ENCODE measurements at places on chromosomes 3 and 15.

DNA sequence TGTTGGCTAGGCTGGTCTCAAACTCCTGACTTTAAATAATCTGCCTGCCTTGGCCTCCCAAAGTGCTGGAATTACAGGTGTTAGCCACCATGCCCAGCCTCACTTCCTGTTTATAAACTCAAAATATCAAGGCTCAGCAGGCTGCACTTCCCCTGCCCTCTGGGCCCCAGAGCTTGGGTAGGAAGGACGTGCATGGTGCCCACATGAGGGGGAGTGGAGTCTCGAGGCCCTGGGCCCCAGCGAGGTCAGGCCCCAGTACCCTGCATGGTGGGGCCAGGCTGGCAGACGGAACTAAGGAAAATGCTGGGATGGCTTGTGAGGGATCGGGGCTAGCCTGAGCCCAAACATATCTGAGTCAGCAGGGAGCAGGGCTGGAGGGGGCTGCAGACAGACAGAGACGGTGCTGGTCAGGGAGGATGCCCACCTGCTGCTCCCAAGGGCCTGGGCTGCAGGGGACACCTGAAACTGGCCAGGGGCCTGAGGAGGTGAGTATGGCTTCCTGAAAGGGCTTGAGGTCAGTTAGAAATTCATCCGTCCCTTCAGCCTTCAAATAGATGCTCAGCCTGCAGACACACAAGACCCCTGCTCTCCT, 5.1 kb downstream of the SPTBN5 start:
- no peak for DNase-seq

DNA sequence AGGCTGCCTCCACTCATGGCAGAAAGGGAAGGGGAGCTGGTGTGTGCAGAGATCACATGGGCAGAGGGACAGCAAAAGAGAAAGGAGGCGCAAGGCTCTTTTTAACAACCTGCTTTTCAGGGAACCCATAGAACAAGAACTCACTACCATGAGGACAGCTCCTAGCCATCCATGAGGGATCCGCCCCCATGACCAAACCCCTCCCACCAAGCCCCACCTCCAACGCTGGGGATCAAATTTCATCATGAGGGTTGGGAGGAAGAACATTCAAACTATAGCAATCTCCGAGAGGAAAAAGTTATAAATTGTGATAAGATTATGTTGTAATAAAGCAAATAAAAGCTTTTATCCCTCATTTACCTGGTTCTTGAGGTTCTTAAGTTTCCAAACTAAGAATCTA, 84.7 kb upstream of the LMCD1 start:
- no peak for DNase-seq

DNA sequence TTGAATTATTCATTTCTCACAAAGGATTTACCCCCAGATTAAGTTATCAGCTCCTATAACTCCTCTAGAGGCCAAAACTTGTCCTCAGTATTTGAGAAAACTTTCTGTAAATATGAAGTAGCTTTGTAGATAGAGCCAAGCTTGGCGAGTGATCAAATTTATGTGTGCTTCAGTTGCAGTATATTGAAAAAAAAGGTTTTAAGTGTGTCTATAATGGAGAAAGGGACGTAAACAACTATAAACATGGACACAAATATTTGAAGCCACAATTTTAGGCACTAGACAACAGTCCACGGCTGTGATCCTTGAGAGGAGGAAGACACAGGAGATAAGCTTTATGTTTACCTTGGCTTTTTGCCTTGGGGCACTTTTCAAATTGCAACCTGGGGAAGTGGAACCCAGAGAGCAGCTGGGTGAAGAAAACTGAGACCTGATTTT, 118.7 kb downstream of the THRB start:
- no peak for DNase-seq

DNA sequence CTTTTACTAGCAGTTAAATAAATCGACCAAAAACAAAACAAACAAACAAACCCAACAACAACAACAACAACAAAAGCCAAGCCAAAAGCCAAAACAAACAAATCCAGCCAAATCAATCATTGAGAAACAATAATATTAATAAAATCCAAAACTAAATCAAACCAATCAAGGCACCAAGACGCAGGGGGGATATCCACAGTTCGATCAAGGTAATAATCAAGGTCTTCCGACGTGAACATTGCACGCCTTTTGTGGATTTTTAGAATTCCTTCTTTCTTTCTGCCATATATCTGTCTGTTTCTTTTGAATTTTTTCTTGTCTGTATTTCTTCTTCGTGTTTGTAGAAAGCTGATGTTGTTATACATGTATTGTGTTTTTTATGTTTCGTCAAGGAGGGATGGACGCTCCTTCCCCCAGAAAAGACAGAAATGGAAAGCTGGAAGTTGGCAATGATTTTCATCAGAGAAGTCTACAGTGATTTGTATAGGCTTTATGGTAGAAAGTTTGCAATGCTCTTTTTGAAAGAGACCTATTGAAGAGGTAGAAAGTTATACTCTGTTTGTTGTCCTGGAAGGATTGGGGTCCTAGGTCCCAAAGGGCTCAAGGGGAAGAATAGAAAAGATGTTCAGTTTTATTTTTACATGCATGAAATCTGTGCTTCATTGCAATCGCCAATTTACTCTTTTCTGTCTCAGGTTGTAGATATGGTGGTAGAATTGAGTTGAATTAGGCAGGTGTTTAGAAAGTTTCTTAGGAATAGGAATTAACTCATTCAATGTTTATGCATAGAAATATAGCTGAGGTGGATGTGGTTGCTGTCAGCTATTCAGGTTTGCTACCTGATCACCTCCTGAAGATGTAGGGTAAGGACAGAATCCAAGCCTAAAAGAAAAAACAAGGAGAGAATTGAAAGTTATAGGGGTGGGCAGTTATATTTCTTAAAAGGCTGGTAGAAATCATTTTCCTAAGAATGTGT, 1.2 kb downstream of the ARPP21 start:
- DNase-seq: no peak

DNA sequence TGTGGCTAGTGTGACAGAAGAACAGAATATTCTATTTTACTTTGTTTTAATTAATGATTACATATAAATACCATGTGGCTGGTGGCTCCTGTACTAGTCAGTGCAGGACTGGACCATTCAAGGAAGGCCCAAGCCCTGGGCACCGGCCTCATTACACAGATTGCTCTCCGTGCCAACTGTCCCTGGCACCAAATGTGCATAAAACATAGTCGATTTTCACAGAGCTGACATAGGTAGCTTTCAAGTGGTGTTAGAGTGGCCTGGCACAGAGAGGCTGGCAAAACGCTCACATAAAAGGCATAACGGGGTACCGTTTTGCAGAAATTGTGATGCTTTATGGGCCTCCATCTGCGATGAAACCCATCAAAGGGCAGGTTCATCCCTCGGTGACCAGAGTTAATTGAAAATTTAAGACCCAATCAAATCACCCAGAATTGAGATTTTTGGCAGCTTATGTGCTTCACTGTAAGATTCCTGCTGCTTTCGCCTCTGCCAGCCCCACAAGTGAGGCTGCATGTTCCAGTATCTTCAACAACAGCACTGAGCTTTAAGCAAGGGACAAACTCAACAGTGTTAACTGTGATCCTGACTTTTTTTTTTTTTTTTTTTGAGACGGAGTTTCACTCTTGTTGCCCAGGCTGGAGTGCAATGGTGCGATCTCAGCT, 25.9 kb downstream of the RFTN1 start:
- DNase-seq: no peak

DNA sequence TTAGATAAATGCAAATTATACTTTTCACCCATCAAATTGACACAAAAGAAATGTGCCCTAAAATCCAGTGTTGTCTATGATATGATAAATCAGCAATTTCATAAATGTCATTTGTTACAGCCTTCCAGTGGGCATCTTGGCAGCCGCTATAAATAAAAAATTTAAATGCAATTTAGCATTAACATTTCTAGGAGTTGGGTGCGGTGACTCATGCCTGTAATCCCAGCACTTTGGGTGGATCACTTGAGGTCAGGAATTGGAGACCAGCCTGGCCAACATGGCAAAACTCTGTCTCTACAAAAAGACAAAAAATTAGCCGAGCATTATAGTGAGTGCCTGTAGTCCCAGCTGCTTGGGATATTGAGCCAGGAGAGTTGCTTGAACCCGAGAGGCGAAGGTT, 65.9 kb upstream of the POMGNT2 start:
- no peak for DNase-seq

DNA sequence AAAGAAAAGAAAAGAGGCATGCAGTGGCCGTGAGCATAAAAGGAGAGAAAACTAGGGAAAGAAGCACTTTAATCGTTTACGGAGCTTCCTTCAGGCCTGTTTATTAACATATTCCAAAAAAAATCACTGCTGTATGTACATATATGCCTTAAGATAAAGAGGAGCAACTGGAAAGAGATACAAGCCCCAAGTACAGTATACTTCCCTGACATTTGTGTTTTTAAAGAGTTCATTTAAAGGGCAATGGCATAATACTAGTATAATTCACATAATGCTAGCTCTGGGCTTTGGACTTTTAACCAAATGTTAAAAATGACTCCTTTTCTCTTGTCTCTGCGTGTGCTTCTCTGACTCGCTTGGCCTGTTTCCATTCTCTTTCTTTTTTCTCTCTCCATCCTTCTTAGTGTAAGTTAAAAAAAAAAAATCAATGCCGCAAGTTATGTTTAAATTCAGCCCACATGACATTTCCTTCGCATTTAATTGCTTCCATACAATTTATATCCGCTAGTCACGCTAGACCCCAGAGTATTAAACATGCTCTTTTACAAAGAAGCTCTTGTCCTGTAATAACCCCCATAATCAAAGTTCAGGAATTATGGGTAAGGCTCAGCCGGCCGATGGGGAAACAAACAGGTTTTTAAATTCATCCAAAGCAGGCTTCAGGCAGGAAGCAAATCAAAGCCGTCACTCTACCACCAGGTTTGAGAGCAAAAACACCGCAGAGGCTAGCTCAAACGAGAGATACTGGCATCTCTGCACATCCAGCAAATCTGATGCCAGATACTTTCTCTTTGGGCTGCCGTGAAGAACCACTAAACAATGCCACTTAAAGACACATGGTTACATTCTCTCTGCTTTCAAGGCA, 19.4 kb downstream of the WWTR1 start:
- DNase-seq: no peak

DNA sequence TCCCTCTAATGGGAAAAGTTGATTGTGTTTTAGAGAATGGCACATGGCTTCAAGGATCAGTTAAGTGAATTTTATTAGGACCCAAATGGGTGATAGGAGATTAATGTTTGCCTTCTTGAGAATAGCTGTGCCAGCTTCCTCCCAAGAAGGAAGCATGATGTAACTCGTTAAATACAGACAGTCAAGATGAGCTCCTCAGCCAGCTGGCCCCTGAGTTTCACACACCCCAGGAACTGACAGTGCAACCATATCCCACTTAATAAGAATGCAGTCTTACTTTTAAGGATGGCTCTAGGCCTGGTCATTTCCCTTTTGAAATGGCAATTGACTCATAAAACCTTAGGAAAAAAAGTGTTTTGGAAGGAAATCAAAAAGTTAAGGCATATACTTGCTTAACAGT, 472.8 kb upstream of the KCNMB2 start:
- DNase-seq: no peak
